ENCODE measurements at places on chromosomes 2 and 18. TPM values are rescaled to one million over a fixed set of nuclear protein-coding genes. Genes with fewer than 3 reads are reported as not detected.

The IL1R1 gene
- total RNA-seq: 116 TPM

GRCh38 chr2:135607561-135607960, 76.3 kb downstream of the R3HDM1 start:
- no peak for DNase-seq

The KRTCAP3 gene
- total RNA-seq: under 0.01 TPM

GRCh38 chr18:1053331-1054315, 149.0 kb downstream of the ADCYAP1 start:
- DNase-seq: no peak

The KCNK3 gene
- not detected for total RNA-seq

GRCh38 chr2:207847807-207848544, 78.3 kb upstream of the FZD5 start:
- no peak for DNase-seq

DNA sequence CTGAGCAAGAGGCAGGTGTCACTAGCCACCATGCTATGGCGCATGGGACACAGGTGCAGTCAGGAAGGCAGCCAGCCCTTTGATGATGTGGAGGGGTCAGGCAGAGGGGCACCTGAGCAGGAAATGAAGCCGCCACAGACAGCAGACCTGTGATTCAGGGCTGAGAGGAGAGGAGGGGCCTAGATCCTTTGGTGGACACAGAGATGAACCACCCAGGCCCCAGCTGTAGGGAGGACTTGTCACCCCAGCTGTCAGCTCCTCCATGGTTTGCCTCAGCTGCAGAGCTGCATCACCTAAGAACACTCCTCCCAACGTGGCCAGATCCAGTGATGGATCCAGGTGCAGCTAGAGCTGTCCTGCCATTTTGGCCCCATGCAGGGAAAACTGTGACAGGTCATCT, 11.6 kb downstream of the ASB18 start:
- DNase-seq: no peak

- DNase-seq: peak; percentile 17
These were observed 124.2 kb downstream of the FSIP2 start for GRCh38 chr2:185862657-185863398.

The GDF7 gene
- total RNA-seq: under 0.01 TPM

The POMC gene
- total RNA-seq: 0.59 TPM
